ENCODE measurements at places on chromosomes 5 and 9.

GRCh38 chr5:102762095-102762534 is 7.0 kb downstream of the PAM start:
- DNase-seq: no peak

GRCh38 chr9:97511655-97512427 is 10.4 kb downstream of the TMOD1 start:
- no peak for DNase-seq

- DNase-seq: no peak
These were observed 238.5 kb upstream of the SMARCA2 start for GRCh38 chr9:1776668-1777067.

DNA sequence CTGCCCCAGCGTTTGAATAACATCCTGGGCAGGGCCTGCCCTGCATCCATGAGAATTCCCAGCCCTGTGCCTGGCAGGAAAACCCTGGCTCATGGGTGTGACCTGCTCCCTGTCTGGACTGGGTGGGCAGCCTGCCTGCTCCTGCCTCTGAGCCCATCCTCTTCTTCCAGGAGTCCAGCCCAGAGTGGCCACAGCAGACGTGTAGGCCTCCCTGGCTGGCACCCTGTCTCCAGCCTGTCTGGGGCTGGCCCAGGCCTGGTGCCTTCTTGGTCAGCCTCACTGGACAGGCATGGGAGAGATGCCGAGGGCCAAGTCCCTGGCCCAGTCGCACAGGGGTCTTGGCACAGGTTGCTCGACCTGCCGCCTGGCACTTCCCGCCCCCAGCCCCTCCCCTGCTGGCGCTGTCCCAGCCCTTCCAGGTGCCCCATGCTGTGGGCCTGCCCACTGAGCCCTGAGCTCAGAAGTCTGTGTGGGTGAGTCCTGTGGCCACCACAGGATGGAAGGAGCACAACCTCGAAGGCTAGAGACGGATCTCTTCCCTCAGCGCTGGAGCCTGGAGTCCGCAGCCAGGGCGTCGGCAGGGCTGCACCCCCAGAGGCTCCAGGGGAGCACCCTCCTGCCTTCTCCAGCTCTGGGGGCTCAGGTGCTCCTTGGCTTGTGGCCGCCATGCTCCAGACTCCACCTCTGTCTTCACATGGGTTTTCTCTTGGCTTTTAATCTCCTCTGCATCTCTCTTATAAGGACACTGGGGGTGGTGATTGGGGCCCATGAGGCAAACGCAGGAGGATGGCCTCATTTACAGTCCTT is 11.8 kb upstream of the COL5A1 start:
- peak; percentile 36 for DNase-seq

DNA sequence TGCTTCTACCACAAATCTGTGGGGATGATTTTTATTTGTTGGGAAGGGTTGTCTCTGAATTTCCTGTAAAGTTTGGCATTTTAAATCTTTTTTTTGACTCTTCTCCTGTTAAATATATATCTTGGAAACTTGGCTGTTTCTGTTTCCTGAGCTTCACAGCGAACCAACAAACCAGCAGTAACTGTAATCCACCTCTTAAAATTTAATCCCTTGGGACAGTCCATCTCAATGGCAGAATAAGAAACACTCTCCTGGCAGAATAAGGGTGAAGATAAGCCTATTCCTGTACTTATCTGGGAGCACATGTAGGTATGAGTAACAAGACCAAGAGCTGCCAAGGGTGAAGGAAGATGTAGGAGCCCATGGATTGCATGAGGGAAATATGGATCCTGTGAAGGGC is 73.1 kb upstream of the RPS23 start:
- no peak for DNase-seq

GRCh38 chr5:34591723-34592122 is 64.4 kb upstream of the RAI14 start:
- DNase-seq: no peak

DNA sequence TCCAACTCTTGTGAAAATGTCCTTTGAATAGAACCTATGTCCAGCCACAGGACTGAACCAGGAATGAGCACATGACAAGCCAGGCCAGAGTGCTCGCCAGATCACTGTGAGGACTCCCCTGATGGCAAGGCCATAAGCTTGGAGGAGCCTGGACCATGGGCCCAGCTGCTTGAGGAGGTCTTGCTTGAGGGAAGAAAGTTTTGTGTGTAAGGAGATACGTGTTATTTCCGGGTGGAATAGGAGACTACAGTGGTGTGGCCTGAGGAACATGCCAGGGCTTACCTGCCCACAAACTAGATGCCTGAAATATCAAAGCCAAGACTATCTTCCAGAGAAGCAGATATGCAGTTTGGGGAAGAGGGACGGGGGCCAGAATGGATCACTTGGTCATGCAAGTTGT is 84.7 kb downstream of the LIFR start:
- no peak for DNase-seq

DNA sequence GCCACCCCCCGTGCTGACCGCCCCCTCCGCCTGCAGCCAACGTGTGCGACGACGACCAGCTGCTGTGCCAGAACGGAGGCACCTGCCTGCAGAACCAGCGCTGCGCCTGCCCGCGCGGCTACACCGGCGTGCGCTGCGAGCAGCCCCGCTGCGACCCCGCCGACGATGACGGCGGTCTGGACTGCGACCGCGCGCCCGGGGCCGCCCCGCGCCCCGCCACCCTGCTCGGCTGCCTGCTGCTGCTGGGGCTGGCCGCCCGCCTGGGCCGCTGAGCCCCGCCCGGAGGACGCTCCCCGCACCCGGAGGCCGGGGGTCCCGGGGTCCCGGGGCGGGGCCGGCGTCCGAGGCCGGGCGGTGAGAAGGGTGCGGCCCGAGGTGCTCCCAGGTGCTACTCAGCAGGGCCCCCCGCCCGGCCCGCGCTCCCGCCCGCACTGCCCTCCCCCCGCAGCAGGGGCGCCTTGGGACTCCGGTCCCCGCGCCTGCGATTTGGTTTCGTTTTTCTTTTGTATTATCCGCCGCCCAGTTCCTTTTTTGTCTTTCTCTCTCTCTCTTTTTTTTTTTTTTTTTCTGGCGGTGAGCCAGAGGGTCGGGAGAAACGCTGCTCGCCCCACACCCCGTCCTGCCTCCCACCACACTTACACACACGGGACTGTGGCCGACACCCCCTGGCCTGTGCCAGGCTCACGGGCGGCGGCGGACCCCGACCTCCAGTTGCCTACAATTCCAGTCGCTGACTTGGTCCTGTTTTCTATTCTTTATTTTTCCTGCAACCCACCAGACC is 80.2 kb downstream of the NTNG2 start:
- no peak for DNase-seq

DNA sequence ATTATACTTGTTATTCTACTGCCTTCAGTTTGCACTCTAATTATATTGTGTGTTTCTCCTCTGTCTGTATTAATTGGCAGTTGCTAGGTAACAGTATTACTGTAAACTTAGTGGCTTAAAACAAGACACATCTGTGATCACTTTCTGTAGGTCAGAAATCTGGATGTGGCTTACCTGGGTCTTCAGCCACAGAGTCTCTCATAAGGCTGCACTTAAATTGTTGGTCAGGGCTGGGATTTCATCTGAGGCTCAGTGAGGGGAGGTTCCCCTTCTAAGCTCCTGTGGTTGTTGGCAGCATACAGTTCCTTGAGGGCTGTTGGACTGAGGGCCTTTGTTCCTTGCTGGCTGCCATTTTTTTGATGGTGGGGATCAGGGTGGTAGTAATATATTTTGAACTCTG is 68.8 kb downstream of the SLC44A1 start:
- DNase-seq: no peak

- peak; percentile 95 for DNase-seq
These were observed at the start of the genes GIN1 and PPIP5K2 for GRCh38 chr5:103119765-103120606. GIN1 (minus strand) TSS chr5:103120138; CDS start chr5:103108707, 11,431 bp downstream. PPIP5K2 (plus strand) TSS chr5:103120301; CDS start chr5:103129590, 9,289 bp downstream.

GRCh38 chr5:147175516-147176097 is 59.2 kb upstream of the STK32A start:
- DNase-seq: no peak

DNA sequence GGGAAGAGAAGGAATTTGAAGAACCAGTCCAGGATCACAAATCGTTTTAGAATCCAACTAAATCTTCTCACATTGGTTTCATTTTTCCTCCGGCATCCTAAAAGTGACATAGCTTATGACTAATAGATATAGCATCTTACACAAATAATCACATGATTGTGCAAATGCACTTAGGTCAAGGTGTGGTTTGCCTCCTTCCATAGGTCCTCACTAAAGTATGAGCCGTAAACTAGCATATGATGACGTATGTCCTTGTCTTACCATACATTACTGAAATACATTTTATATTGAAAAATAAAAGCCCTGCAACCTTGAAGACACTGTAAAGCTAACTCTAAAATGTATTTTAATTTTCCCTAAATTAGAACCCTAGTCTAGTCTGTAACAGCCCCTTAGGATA is 362.7 kb upstream of the ADAMTS16 start:
- DNase-seq: no peak

DNA sequence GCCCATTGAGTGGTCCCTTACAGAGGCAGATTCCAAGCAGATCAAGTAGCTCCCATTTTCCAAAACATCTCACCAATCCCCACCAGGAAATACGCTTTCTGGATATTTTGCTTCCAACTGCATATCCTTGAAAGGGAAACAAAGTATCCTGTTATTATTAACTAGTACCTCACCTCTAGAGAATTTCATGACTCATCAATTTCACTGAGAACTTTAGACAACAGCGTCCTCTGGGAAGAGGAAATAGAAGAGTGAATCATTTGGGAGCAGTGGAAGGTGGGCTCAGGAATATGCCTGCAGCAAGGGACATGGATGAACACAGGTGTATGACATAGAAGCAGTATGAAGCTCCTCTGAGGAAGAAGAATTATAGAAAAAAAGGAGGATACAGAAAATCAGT is 186.7 kb downstream of the MARCHF11 start:
- no peak for DNase-seq

GRCh38 chr9:81575956-81576355 is 113.4 kb downstream of the TLE1 start:
- DNase-seq: no peak

- DNase-seq: no peak
These were observed 32.7 kb downstream of the FBXO38 start for GRCh38 chr5:148416416-148416815.

DNA sequence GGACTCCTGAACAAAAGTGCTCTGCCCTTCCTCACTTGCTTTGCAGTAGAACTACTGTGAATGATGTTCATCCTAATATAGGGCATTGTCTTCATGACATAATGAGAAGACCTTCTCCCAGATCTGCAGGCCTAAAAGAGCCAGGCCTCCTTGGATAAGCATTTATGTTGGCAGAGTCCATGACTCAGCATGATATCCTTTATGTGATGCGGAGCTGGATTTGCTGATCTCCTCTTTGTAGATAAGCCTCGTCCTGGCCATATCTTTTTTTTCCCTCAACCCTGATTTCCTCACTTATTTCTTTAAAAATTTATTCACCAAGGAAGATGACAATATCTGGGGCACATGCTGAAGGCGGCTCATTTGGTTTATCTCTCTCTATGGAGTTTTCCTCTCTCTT is 62.4 kb upstream of the TAS2R1 start:
- DNase-seq: no peak

GRCh38 chr5:68673106-68673822 is 420.6 kb upstream of the SLC30A5 start:
- DNase-seq: no peak

GRCh38 chr5:14212838-14213237 is 69.7 kb downstream of the TRIO start:
- DNase-seq: no peak

DNA sequence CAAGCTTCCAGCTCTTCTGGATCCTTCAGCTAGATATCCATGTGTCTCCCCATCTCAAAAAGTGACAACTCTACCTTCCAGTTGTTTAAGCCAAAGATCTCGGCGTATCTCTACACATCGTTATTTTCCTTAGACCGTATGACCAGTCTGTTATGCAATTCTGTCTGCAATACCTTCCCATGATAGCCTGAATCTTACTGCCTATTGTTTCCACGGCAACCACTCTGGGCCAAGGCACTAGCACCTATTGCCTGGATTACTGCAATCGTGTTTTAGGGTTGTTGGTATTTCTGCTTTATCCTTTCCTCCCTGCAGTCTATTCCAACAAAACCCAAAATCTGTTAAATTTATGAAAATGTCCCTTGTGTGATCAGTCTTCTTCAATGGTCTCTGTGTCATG is 448.4 kb downstream of the MTRR start:
- no peak for DNase-seq

DNA sequence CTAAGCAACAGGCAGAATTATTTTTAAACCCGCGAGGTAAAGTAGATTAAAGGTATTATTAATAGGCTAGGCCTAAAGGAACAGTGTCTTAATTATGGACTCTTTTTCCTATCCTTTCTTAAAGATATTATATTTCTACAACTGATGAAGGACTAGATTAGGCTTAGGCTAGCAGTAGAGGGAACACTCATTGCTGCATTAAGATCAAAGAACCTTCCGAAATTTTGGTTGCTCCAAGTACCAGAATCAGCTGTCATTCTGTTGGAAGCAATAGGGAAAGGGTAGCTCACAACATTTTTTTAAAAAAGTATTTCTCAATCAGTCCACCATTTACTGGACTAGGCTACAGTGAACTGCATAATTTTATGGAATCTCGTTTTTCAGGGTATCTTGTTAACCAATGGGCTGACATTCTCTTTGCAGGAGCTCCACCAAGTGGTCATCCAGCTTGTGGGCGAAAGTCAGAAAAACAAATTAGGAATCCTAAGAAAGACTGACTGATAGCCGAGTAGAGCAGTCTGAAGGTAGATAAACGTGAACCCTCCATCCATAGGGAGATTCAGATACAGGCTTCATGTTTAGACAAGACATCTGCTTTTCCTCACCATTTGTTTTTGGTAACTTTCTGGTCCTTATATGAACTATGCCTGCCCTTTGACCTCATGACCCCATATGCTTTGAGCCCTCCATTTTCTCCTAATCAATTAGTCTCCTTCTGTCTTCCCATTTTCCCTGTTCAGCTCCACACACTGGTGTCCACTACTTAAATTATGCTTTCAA is 103.6 kb upstream of the CHD1 start:
- DNase-seq: peak; percentile 23

DNA sequence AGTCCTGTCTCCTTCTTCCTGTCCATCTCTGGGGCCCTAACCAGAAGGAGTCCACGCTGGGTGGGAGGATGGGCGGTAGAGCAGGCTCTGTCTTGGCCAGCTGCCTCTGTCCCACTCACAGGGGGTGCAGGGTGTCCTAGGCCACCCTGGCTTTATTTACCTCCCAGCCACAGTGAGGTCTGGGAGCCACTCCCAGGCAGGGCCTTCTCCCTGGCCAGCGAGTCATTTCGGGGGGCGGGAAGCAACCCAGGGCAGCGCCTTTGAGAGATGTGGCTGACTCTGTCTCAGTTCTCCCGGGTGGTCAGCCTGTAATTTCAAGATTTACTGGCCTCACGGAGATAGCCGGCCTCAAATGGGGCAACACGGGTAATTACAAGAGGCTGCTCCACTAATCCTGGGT is 67.4 kb upstream of the PTCH1 start:
- no peak for DNase-seq

DNA sequence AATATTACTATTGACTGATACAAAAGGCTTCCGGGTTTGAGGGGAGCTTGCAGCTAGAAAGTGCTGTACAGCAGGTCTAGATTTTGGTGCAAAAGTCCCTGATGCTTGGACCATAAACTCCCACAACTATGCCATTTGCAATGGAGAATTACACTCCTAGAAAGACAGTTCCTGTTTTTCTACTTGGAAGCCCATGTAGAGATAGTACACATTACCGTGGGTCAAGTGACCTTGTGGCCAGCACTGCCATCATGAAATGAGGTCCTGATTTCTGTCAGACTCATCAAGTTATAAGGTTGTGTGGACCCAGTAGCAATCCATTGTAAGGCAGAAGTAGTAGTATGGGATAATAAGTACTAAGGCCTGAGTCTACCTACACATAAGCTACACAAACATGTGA is 42.8 kb upstream of the TNFSF8 start:
- DNase-seq: no peak

GRCh38 chr9:94908011-94908563 is 181.6 kb downstream of the AOPEP start:
- DNase-seq: no peak
